Dermis lymphatic vessel endothelial cell (primary cell): ENCODE measurements at places on chromosomes 4 and X. TPM values are rescaled to one million over a fixed set of nuclear protein-coding genes. Genes with fewer than 3 reads are reported as not detected.

ENPP6 gene
- total RNA-seq = 0.11 TPM in 1 of 2 replicates, not detected in the other

SPRY1 gene
- 8.5 and 24.5 TPM in 2 replicates for total RNA-seq

CSAG2 gene
- not detected in 2 replicates for total RNA-seq

NDP gene
- not detected in 2 replicates for total RNA-seq

GBA3 gene
- total RNA-seq = not detected in 2 replicates
